ENCODE measurements at places on chromosomes 5 and 9. TPM values are rescaled to one million over a fixed set of nuclear protein-coding genes. Genes with fewer than 3 reads are reported as not detected.

Gene LHX3
- total RNA-seq: not detected

GRCh38 chr5:157458835-157459234, 1.2 kb upstream of the NIPAL4 start:
- no peak for ATAC-seq

DNA sequence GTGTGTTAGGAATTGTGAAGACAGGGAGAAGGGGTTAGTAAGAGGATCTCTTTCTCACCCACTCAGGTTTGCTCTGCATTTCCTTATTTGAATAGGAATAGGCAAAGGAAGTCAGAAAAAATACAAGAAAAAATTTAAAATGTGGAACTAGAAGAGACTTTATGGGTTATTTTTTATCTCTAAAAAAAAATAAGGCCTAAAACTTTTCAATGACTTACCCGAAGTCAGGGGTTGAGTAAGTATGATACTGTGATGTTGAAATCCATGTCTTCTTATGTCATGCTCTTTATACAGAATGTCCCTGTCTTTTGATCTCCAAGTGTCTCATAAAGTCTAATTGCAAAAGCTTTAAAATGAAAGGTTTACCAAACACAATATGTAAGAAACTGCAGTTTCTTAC, 148.3 kb upstream of the PIK3R1 start:
- no peak for ATAC-seq

- ATAC-seq: peak; percentile 78
Observed at GRCh38 chr9:20242510-20243189, 379.6 kb downstream of the MLLT3 start.

Gene TTC23L
- total RNA-seq: not detected

DNA sequence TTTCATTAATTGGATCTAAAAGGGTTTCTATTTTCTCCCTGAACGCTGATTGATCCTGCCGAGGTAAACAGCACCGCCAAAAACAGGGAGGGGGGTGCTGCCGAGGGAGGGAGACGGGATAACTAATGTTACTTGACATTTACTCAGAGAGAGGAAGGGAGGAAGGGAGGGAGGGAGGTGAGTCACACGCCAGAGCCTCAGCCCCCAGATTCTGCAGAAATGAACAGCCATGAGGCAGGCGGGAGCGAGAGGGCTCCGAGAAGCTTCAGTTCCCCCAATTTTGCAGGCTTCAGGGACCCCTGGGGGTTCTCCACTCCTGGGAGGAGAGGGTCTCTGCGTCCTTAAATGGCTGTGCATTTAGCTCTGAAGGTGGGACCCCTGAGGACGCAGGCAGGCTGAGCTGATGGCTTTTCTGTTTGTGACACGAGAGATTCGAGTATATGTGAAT, 59.1 kb upstream of the IER5L start:
- ATAC-seq: peak; percentile 83

DNA sequence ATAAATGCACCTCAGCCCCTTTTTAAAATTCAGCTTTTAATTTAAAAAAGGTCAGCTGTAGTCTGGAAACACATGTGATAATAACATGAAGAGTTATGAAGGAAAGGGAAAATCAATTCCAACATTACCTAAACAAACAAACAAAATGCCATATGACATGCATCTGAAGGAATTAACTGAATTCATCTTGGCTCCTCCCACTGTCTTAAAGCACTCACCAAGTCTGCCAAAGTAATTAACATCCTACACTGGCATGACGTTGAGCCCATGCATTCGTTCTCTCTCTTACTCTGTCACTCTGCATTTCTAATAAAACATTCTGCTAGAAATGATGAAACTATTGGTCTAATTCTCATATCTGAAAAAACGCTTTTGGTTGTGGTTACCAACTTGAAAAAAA, 37.7 kb downstream of the TSSK1B start:
- ATAC-seq: no peak

DNA sequence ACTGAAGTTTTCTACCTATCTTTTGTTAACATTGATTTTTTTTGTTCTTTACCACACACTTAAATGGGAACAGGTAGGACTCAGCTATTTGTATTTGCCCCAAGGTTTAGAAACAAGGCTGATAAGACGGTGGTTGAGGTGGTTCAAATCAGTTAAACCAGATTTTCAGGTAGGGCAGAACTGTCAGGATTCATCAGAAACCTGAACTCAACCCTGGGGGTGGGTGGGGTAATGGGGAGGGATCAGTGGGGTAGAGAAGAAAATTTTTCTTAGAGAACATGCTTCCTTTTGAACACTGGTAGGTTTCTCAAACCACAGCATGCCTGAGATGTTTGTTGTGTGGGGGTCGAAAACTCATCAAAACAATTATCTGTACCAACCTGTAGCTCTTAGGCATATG, 113.0 kb downstream of the BASP1 start:
- ATAC-seq: no peak

- no peak for ATAC-seq
Observed at GRCh38 chr9:121721058-121721350, 69.6 kb downstream of the DAB2IP start.

DNA sequence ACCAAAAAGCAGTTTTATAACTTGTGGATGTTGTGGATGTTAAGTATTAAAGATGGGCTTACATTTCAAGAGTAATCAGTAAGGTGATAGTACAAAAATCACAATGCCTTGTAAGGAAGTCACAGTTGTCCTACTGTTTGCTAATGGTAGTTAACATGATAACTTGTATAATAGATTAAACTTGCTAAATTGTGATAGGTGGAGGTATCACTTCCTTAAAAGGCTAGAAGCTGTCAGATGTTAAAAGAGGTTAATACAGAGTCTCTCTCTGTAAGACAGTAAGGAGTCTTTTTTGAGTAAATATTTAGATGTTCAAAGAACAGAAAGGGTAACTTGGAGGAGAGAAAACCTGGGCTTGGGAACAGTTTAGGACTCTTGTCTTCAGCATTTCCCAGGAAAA, 14.2 kb upstream of the MACIR start:
- no peak for ATAC-seq

DNA sequence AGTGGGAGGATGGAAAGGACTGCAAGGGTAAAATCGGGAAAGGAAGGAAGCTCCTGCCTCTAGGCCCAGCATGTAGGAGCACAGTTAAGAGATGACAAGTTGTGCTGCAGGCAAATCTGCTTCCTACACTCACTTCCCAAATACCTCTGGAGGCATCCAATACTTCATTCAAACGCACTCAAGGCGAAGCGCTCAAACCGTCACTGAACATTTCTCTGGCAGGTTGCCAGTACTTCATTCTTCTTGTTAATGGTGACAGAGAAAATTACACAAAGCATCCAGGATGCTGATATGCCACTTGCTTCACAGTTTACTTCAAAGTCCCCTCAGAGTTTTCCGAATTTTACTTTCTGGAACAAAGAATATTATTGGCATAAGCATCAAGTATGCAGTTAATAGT, 59.8 kb downstream of the NREP start:
- no peak for ATAC-seq

Gene TMEM215
- not detected for total RNA-seq

Gene PTGES
- not detected for total RNA-seq

Gene FOXD4
- 0.24 TPM for total RNA-seq

GRCh38 chr5:152349683-152350526, 55.2 kb downstream of the NMUR2 start:
- ATAC-seq: peak; percentile 34

- no peak for ATAC-seq
Observed at GRCh38 chr5:143086546-143086907, 316.4 kb downstream of the ARHGAP26 start.

DNA sequence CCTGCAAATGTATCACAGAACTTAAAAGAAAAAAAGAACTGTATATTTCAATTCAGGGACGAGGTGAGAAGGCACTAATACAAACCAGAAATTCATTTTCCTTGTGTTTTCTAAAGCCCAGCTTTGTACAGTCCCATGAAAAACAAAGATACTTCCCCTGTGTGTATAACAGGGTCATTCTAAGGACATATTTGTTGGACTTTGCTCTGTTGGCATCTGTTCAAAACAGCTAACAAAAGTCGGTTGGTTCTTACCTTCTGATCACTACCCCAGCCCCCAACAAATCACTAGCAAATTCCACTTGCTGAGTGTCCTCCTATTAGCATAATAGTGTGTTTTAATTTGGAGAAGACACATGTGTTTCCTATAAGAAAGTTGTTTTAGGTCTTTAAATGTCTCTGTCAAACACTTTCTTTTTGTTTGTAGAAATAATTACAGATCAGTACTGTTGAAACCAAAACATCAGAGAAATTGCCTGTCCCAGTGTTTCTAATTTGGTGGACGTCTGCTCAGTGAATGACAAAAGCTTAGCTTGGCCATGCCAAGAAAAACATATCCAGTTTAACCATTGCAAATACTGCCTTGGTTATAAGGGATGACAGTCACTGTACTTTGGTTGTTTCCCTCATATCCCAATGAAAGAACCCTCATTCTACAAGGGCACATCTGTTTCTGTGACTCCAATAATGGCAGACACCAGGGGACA, 480.5 kb downstream of the EBF1 start:
- ATAC-seq: no peak

Gene MYMK
- not detected for total RNA-seq

DNA sequence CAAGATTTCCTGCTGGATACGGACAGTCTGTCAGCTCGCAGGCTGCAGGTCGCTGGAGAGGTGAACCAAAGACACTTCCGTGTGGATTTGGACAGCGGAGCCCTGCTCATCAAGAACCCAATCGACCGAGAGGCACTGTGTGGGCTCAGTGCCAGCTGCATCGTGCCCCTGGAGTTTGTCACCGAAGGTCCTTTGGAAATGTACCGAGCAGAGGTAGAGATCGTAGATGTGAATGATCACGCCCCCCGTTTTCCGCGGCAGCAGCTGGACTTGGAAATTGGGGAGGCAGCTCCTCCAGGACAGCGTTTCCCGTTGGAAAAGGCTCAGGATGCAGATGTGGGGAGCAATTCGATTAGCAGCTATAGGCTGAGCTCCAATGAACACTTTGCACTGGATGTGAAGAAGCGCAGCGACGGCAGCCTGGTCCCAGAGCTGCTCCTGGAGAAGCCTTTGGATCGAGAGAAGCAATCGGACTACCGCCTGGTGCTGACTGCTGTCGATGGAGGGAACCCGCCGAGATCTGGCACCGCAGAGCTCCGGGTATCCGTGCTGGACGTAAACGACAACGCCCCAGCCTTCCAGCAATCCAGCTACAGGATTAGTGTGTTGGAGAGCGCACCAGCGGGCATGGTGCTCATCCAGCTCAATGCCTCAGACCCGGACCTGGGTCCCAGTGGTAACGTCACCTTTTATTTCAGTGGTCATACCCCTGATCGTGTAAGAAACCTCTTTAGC, 658 bp downstream of the PCDHGC4 start:
- no peak for ATAC-seq

DNA sequence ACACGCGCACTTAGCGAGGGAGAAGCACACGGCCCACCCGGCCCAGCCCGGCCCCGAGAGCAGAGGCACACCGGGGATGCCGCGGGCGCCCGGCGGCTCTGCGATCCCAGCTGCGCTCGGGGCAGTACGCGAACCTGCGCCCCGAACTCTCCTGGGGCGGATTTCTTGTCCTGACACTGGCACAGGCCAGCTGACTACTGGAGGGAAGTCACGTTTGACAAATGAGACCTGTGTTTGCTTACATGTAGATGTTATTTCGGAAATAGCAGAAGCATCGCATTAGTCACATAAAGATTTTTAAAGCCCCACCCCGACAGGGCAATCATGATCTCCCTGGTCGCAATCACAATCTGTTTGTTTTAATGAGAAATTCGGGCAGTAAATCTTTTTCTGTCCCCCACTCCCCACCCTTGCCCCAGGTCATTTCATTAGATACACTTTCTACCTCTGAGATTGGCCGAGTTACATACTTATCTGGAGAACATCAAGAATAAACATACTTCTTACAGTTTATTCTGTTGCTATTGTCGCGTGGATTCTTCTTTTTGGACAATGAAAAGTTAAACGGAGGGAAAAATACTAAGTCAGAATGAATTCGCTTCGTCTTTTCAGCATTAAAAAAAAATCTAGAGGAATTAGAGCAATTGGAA, 518.9 kb downstream of the CTNND2 start:
- no peak for ATAC-seq

Gene THBS4
- total RNA-seq: 3.5 TPM

DNA sequence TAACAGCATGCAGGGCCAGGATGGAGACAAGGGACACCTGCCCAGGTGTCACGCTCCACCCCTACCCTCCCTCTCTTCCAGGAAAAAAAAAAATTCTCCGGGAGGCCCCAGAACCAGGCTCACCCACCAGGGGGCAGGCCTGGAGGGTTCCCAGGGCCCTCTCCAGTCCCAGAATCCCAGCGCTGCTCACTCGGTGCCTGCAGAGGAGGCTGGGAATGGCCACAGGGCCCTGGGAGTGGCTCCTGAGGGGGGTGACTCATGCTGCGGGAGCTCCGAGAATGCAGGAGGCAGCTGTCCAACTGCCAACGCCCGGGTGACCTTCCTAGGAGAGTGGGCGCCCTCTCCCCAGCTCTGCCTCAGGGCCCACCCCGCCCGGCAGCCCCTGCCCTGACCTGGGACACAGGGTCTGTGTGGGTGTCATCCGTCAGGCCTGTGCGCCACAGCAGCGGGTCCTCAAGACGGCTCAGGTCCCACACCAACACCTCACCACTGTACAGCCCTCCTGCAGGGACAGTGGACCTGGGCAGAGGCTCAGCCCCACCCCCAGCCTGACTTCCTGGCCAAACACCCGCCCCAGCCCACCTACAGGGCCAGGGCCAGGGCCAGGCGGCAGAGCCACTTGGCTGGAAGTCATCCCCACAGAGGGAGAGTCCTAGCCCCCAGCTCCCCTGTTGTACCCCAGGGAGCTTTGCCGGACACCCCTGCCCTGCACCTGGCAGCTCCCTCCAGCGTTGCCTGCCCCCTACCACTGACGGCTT, 21.2 kb downstream of the DYNC2I2 start:
- ATAC-seq: peak; percentile 14

DNA sequence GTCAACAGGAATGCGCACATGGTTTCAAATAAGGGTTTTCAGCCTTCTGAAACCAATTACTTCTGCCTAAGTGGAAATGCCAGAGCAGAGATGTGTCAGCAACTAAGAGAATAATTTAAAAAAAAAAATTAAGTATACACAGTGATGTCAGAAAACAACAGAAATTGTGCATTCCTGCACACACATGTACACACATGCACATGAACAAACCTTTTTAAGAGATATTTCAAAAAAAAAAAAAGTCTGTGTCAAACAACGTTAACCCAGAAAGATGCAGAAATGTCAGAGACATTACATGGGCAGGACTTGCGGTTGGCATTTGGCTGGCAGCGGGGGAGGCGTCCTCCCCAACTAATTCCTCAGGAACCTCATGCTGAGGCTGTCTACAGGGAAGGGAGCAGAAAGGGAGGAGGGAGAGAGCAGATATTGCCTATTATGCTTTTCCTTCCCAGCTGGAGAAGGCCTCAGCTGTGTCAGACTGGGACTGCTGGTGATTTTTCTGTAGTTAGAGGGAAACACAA, 536.9 kb upstream of the WWC1 start:
- ATAC-seq: no peak

- no peak for ATAC-seq
Observed at GRCh38 chr9:21096901-21097255, 19.1 kb upstream of the IFNB1 start.

Gene DPM2
- 54.5 TPM for total RNA-seq

Gene ADGRD2
- total RNA-seq: not detected

GRCh38 chr9:88218726-88219125, 80.5 kb upstream of the SPATA31C2 start:
- ATAC-seq: no peak

GRCh38 chr5:25439025-25439424, 794.2 kb upstream of the CDH10 start:
- ATAC-seq: no peak

All from activated T-helper 17 cell treated with anti-CD3 and anti-CD28 coated beads, Interleukin-2, amount 50 U/mL, for 72 hours (primary cell).